Stimulated activated CD4-positive, alpha-beta T cell treated with anti-CD3 and anti-CD28 coated beads, Interleukin-12 subunit alpha, Interleukin-12 subunit beta, amount 100 ng/mL, for 4 hours (primary cell): ENCODE measurements at places on chromosomes 4 and X.

DNA sequence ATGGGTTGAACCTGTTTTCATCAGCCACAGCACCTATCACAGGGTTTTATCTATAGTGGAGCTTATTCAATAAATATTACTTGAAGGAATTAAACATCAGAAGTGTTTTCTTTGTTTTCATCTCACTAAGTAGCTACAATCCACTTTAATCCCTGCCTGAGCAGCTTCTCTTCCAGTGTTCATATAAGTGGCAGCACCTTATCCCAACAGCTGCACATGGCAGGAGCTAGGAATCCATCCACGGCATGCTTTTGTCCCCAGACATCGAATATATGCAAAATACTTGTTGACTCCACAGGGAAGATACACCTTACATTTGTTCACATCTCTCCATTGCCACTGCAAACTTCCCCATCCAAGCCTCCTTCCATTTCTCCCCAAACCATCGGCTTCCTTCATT lies 549.8 kb upstream of the FAM241A start:
- DNase-seq, result no peak

DNA sequence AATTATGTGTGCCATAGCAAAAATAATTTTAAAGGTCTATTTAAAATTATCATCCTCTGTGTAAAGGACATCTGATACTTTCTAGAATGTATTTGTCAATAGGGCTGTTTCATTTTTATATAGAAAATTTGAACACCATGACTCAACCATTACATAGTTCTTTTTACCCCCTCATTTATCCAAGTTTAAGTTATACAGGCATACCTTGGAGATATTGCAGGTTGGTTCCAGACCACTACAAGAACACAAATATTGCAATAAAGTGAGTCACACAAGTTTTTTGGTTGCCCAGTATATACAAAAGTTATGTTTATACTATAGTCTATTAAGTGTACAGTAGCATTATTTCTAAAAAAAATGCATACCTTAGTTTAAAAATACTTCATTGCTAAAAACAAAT lies 130.4 kb downstream of the MSL3 start:
- DNase-seq, result no peak

DNA sequence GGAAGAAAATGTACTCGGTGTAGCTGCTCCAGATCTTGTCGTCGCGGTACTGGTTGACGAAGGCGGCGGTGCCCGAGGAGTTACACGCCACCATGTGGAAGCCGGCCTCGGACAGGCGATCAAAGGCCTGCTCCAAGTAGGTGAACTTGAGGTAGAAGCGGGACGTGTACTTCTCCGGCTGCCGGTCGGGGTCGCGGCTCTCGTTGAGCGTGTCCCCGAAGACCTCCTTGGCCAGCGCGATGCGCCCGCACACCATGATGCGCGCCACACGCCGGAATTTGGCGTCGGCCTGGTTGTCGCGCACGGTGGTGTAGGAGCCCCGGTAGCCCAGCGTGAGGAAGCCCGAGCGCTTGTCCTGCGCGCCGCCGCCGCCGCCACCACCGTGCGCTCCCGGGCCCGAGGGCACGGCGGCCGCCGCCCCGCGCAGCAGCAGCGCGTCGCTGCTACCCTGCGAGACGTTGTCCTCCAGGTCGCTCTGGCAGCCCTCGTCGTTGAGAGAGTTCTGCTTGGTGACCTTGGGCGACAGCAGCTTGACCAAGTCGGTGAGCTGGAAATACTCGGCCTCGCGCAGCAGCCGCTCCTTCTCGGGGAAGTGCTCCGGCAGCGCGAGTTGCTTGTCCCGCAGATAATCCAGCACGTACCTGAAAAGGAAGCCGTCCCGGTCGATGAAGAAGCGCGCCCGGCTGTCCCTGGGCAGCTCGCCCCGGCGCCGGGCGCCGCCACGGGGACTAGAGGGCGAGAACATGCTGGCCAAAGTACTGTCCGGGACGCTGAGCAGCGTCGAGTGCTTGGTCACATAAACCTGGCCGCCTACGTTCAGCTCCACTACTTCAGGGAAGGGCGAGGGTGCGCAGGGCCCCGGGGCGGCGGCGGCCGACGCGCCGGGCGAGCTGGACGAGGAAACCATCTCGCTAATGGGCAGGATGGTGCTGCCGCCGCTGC lies 775 bp downstream of the KCTD8 start:
- no peak for DNase-seq

DNA sequence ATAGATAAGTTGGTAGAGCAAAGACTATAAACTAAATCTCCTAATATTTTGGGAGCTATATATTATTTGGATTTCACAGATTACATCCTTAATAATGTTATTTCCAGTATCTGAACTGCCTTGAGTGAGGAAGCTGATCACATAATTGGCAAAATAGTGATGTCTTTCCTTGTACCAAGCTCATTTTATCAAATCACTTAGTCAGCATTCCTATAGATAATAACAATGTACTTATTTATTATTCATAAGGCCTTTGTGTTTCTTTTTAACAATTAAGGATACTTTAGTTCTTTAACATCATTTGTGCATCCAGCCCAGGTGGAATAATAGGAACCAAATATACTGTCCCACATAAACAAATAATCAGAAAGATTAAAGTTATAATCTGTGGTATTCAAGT lies 1093.6 kb downstream of the PCDH18 start:
- DNase-seq, result no peak
